Stimulated activated naive CD8-positive, alpha-beta T cell treated with anti-CD3 and anti-CD28 coated beads, Interleukin-15, amount 100 ng/mL, for 72 hours (primary cell): ENCODE measurements at places on chromosomes 3 and 15.

DNA sequence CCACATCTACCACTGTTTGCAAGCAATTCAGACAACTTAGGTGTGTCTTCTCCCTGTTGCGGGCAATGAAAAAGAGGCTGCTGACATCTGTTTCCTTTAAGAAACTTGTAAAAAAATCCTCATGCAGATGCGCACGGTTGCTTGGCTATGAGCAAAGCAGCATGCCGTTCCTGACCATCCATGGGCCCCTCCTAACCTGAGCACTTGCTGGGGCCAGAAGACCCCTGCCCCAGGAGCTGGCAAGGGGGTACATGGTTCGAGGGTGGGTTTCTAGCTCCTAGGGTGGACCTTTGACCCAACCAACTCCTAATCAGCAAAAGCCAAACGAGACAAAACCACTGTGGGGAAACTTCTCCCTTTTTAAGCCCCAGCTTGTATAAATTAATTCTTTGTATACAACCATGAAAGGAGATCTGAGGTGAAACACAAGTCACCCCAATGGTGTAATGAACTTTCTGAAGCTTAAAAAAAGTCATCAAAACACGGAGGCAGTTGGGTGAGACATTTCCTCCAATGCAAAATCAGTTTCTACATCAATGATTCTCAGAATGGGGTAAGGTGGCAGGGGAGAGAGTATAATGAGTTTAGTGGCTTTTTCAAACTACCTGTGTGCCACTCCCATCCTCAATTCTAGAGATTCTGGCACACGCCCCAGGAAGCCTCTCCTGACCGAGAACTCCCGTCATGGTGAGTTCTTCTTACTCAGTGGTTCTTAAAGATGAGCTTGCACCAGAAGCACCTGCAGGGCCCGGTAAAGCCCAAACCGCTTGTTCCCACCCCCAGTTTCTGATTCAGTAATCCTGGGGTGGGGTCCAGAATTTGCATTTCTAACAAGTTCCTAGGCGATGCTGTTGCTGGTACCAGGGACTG is 44.1 kb downstream of the CPN2 start:
- DNase-seq, result no peak

DNA sequence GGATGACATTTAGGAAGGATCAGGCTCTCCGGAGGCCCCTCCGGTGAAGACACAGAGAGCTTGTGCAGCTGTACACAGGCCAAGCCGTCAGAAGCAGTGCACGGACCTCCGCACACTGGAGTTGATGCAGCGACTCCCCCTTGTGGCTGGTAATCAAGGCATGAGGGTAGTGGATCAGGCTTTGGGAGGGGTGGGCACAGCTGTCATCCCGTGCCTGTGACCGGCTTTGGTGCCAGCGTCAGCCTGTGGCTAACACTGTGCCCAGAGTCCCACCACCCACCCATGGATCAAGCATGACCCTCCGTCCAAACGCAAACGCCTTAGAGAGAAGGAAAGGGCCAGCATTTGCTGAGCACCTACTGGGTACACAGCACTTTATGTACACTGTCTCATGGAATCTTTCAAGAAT is 8.2 kb upstream of the GRIP2 start:
- peak; percentile 35 for DNase-seq

- DNase-seq, result no peak
Observed at GRCh38 chr15:84702961-84703482, 12.9 kb downstream of the SEC11A start.

DNA sequence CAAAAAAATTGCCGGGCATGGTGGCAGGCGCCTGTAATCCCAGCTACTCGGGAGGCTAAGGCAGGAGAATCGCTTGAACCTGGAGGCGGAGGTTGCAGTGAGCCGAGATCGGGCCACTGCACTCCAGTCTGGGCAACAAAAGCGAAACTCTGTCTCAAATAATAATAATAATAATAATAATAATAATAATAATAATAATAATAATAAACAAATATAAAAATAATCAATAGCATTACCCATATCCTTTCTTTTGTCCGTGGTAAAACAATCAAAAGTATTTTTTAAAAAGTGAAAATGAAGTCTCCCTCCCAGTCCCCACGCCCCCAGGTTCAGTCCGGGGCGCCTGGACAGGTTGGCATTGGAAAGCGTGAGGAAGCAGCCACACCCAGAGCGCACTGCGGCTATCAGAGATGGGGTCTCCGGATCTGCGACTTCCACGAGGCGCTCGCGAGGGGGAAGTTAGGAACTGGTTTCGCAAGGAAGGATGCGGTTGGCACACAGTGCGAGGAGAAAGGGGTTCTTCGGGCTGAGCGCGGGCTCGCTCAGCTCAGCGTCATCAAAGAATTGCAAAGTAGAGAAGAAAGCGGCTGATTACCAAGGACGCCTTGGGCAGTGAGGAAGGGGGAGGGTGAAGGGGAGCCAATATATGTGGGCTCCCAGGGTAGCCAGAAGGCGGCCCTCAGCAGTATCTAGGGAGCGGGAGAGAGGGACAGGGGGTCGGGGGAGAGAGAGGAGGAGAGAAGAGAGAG is 69.5 kb upstream of the EPHB3 start:
- DNase-seq, result no peak

GRCh38 chr3:195401943-195402342 is 40.9 kb downstream of the ACAP2 start:
- DNase-seq, result no peak
